Peyer's patch (tissue), 4 donors: ENCODE measurements at places on chromosomes 7 and 10. TPM values are rescaled to one million over a fixed set of nuclear protein-coding genes. Genes with fewer than 3 reads are reported as not detected.

The SPDYE18 gene
- total RNA-seq = not detected

The ARHGEF35 gene
- total RNA-seq = 18.9 TPM

The C10orf53 gene
- total RNA-seq = not detected

The OPN4 gene
- total RNA-seq = not detected

The EPC1 gene
- total RNA-seq = 41.5 TPM

The GPR37 gene
- total RNA-seq = not detected

The HOXA11 gene
- not detected for total RNA-seq

The SAMD9 gene
- total RNA-seq = 14.5 TPM

The ZNF239 gene
- 3.2 TPM for total RNA-seq

The NUTM2E gene
- total RNA-seq = not detected

The BLNK gene
- 50.6 TPM for total RNA-seq

The OIT3 gene
- total RNA-seq = 0.40 TPM

The TMEM236 gene
- 99.1 TPM for total RNA-seq

The MRLN gene
- not detected for total RNA-seq

The ODAD2 gene
- not detected for total RNA-seq

The SPDYE5 gene
- not detected for total RNA-seq

The FXYD4 gene
- not detected for total RNA-seq

The ZNF33A gene
- total RNA-seq = 40.9 TPM
